ENCODE measurements at places on chromosomes 2 and 18. TPM values are rescaled to one million over a fixed set of nuclear protein-coding genes. Genes with fewer than 3 reads are reported as not detected.
A peak's percentile ranks its signal among the peaks of the same experiment; 100 is the strongest.

- DNase-seq, result no peak
- no peak overlapping the region for H3K4me3 ChIP-seq
- no peaks in the 10 kb centered on the region for H3K36me3 ChIP-seq
- no peaks in the 10 kb centered on the region for H3K27me3 ChIP-seq
- H3K4me1 ChIP-seq, result no peaks in the 10 kb centered on the region
Measured at GRCh38 chr2:24179683-24180082, 4.8 kb downstream of the FAM228A start.

DNA sequence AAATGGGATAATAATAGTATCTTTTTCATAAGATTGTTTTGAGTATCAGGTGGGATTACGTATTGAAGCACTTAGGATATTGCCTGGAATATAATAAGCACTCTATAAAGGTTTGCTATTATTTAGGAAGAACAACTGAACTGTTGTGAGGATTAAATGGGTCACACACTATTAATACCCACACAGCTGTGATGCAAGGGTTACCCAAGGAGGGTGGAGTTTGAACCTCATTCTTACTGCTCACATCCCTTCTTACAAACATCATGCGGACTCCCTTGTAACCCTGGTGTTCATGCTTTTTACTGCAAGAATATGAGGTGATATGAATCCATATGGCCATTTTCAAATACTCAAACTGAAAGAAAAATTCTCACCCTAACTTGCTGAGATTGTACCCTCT, 113.5 kb downstream of the KCTD1 start:
- peaks cover 5% of the 10 kb centered on the region for H3K27me3 ChIP-seq
- no peak overlapping the region for H3K27ac ChIP-seq
- DNase-seq, result no peak
- H3K4me1 ChIP-seq, result no peaks in the 10 kb centered on the region
- no peaks in the 10 kb centered on the region for H3K36me3 ChIP-seq

GRCh38 chr18:9135912-9136314, 668 bp upstream of the ANKRD12 start:
- peaks cover 46% of the 10 kb centered on the region for H3K4me1 ChIP-seq
- peaks cover 60% of the 10 kb centered on the region for H3K36me3 ChIP-seq
- peak overlapping the region; percentile 98 for H3K27ac ChIP-seq

GRCh38 chr2:74889159-74889558, 55.2 kb downstream of the HK2 start:
- H3K4me3 ChIP-seq, result no peak overlapping the region
- H3K36me3 ChIP-seq, result peaks cover 77% of the 10 kb centered on the region
- H3K4me1 ChIP-seq, result no peaks in the 10 kb centered on the region
- no peaks in the 10 kb centered on the region for H3K27me3 ChIP-seq
- no peak for DNase-seq

DNA sequence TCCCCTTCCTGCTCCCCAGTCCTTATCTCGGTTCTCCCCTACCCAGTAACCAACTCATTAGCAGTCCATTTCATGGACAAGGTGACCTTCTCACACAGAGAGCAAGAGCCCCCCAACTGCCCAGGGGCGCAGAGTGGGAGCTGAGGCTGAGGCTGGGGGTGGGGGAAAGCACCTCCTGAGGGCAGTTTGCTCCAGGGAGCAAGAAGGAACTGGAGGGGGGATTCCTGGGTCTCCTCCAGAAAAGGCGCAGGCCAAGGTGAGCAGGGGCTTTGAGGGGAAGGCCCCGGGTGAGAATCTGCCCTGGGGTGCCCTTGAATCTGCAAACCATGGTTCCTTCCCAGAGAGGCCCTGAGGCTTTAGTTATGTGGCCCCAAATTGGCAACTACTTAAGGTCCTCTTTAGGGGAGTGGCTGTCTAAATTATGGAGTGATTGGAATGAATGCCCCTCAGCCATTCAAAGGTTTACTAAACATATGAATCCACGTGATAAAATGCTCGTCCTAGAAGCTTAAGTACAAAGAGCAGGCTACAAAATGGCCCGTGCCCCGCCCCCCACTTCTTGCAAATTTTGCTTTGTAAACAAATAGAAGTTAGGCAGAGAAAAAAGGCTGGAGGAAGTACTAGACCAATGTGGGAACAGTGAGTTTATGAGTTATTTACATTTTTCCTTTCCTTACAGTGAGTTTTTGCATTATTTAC, 123.5 kb upstream of the HS6ST1 start:
- no peak for DNase-seq
- H3K27me3 ChIP-seq, result peaks cover 2% of the 10 kb centered on the region
- H3K4me1 ChIP-seq, result no peaks in the 10 kb centered on the region

DNA sequence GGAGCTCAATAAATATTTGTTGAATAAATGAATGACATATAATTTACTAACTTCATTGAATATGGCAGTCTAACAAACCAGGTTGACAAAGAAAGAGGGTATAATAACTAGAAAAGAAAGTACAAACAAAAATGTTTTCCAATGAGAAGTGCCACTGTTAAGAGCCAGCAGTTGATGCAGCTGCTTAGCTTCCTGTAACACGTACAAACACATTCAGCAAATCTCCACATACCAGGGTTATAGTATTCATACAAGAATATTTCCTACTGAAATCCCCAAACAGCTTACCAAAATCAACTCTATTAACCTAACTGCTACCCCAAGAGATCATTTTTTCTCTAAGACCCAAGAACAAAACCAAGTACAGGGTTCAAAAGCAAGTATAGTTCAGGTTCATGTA, 77.7 kb downstream of the THADA start:
- peaks cover 44% of the 10 kb centered on the region for H3K4me1 ChIP-seq
- H3K4me3 ChIP-seq, result no peak overlapping the region

DNA sequence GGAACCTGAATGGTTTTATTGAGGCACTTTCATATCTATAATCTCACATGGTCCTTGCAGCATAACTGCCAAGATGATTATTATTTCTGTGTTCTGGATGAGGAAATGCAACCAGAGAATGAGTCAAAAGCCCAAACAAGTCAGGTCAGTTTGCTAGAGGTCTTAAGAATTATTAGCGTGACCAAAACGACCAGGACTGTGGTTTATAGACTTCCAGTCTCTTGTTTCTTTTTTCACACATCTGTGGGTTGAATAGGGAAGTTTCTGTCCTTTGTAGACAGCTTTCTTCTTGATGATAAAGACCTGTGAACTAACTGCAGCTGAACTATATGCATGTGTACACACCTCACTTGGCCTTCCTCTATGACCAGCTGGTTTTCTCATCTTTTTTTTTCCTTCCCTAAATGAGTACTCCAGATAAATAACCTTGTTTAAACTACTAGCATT, 13.9 kb downstream of the ADAM23 start:
- no peaks in the 10 kb centered on the region for H3K4me1 ChIP-seq
- H3K27ac ChIP-seq, result no peak overlapping the region
- no peaks in the 10 kb centered on the region for H3K36me3 ChIP-seq
- no peak for DNase-seq
- H3K4me3 ChIP-seq, result no peak overlapping the region
- H3K27me3 ChIP-seq, result peaks cover 5% of the 10 kb centered on the region

DNA sequence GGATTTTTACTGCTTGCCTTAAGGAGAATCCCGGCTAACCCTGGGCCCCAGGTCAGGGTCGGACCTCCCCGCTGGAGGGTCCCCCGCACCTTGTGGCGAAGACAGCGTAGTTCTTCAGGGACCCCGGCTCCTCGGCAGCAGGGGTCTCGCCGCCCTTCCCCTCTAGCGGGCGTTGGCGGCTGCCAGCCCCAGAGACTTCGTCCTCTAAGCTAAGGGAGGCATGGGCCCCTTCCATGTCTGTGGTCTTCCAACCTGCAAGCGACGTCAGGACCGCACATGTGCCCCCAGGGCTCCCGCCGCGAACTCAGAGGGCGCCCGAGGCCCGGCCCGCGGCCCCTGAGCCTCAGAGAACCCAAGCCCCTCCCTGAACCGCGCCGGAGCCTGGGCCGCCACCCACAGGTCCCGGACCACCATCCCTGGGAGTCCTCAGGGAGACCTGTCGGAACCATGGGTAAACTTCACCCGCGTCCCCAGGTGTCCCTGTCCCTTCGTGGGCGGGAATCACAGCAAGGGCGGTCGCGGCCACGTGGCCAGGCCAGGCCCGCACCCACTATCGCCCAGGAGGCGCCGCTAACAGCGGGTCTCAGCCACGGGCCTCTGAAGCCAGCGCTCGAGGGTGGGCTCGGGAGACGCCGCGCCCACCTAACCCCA, 562 bp downstream of the ANKMY1 start:
- no peak overlapping the region for H3K4me3 ChIP-seq
- DNase-seq, result no peak
- no peak overlapping the region for H3K27ac ChIP-seq
- H3K27me3 ChIP-seq, result no peaks in the 10 kb centered on the region
- H3K4me1 ChIP-seq, result peaks cover 41% of the 10 kb centered on the region
- H3K36me3 ChIP-seq, result peaks cover 21% of the 10 kb centered on the region

DNA sequence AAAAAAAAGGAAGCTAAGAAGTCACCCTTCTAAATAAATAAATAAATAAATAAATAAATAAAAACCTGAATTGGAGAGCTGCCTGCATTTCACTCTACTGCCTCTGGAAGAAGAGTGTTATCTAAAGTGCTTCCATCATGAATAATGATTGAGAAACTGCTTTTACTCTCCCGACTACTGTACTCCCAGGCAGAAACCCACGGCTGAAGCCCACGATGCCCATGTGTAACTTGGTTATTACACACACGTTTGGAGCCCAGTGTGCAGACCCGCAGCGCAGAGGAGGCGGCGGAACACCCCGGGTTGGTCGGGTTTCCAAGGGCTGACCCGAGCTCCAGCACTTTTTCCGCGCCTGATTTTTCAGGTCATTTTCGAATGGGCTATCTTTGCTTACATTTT, 697 bp upstream of the SPATS2L start:
- no peaks in the 10 kb centered on the region for H3K36me3 ChIP-seq
- peaks cover 4% of the 10 kb centered on the region for H3K27me3 ChIP-seq
- peak overlapping the region; percentile 82 for H3K4me3 ChIP-seq
- peak; percentile 11 for DNase-seq
- peaks cover 25% of the 10 kb centered on the region for H3K4me1 ChIP-seq
- peak overlapping the region; percentile 52 for H3K27ac ChIP-seq

- H3K4me3 ChIP-seq, result no peak overlapping the region
- DNase-seq, result peak; percentile 63
- H3K27ac ChIP-seq, result no peak overlapping the region
- H3K27me3 ChIP-seq, result peaks cover 29% of the 10 kb centered on the region
Measured at GRCh38 chr2:70785137-70785911, 5.1 kb downstream of the FIGLA start.

DNA sequence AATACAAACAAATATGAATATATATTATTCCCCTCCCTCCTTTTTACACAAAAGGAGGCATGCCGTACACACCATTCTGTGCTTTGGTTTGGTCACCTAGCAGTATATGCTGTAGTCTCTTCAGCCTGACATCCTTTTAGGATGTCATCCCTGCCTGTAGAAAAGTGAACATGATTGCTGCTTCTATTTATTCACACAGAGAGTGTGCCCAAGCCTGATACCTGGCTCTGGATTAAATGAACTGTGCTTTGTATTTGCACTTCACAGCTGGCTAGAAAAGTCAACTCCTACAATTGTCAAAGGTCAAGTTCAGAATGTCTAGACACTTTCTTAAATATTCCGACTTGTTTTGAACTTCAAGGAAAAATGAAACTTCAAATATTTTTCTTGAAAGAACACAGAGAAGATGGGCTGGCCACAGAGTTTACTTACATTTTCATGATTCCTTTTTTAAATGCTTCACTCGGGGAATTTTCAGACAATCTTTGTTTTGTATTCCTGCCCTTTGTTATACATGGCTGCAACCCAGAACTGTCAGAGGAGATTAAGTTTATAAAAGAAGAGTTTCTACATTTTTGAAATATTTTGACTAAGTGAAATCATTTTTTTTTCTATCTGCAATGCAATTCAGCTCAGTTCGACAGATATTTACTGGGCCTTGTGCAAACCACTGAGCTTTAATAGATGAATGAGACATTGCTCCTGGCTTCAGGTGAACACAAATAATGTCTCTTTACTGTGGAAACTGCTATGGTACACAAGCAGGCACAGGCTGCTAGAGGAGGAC, 33.5 kb downstream of the DAPL1 start:
- no peaks in the 10 kb centered on the region for H3K36me3 ChIP-seq
- no peak overlapping the region for H3K27ac ChIP-seq
- H3K4me1 ChIP-seq, result no peaks in the 10 kb centered on the region
- no peak for DNase-seq
- H3K4me3 ChIP-seq, result no peak overlapping the region
- H3K27me3 ChIP-seq, result peaks cover 2% of the 10 kb centered on the region

DNA sequence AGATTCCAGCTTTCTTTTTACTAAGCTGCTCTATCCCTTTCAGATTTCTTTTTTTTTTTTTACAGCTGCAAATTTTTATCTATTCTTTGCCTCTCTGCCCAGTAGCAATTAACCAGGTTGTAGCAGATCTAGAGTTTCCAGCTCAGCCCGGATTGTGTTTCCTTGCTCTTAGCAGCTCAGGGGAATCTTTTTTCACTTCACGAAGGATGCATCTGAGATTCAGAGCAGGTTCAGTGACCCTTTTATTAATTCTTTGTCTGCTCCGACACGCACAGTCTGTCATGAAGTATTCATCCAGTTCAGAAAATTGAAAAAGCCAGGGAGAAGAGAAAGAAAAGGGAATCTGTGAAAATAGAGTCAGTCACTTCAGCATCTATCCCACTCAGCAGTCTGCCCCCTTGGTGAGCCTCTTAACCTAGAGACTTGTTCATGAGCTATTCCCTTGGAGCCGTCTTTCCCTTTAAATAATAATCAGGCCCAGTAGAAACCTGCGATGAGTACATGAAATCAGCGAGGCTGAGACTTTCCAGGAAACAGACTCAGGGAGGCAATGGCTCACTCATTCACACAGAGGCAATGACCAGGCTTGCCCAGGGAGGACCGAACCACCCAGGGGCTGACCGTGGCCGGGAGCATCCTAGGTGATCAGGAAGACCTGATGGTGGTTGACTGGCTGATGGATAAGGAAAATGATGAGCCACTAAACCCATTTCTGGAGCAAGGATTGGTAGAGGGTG, 103.4 kb upstream of the ITGA6 start:
- no peak overlapping the region for H3K27ac ChIP-seq
- no peaks in the 10 kb centered on the region for H3K36me3 ChIP-seq
- H3K4me3 ChIP-seq, result no peak overlapping the region
- no peaks in the 10 kb centered on the region for H3K4me1 ChIP-seq
- DNase-seq, result no peak

EFHD1 gene
- 0.61 TPM for total RNA-seq

SERPINB10 gene
- not detected for total RNA-seq

SFTPB gene
- not detected for total RNA-seq

FBXO36 gene
- 1.5 TPM for total RNA-seq

CHRNG gene
- total RNA-seq, result not detected

SEC11C gene
- 130 TPM for total RNA-seq

Data from activated CD4-positive, alpha-beta memory T cell treated with anti-CD3 and anti-CD28 coated beads for 36 hours (primary cell).